NCI-H69 (cell line): ENCODE measurements at places on chromosomes 11 and 22.

- DNase-seq: peak; percentile 81
Observed at GRCh38 chr22:32265882-32266767, 11.0 kb upstream of the SLC5A4 start.

GRCh38 chr22:21952586-21953571 lies at the start of gene PPM1F:
TSS of gene PPM1F (minus strand) at chr22:21952848. CDS start at chr22:21946048, 6,800 bp downstream.
- DNase-seq: peak; percentile 87

DNA sequence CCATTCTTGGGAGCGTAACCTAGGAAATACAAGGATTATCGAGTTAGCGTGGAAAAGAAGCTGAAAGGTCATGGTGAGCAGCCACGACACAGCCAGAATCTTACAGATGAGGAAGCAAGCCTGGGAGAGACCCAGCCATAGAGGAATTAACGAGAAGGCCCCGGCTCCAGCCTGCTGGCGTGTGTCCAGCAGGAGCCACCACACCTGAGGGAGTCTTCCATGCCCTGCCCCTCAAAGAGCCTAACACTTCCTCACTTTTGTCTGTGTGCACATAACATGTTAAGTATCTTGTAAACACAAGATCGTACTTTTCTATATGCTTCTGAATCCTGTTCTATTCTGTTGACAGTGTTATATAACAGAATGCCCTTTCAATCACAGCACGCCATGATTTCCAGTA lies 18.1 kb downstream of the CECR2 start:
- DNase-seq: peak; percentile 61

DNA sequence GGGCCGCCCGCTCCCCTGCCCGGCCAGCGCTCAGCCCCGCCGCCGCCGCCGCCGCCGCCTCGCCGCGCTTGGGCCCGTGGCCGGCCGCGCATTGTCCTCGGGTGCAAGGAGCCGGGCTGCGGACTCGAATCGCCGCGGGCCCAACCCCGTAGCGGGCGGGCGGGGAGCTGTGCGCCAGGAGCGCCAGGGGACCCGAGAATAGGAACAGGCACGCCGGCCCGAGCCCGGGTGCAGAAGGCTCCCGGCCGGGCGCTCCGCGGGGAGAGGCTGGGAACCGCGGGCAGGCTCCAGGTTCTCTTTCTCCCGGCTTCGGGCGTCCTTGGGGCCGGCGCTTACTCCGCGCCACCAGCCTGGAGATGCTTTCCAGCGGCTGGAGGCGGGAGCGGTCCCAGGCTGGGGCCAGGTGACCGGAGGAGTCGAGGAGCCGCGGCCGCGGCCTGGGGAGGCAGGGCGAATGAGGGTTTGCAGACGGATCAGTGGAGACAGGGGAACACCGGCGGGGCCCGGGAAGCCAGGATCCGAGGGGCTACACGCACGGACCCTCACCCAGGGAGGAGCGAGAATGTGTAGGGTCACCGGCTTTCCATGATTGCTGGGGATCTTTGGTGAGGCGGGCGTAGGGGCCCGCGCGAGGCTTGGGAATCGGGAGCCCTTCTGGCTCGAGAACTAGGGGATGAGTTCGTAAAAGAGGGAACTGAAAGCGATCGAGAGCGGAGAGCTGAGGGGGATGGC lies 726 bp downstream of the PKNOX2 start:
- peak; percentile 68 for DNase-seq

DNA sequence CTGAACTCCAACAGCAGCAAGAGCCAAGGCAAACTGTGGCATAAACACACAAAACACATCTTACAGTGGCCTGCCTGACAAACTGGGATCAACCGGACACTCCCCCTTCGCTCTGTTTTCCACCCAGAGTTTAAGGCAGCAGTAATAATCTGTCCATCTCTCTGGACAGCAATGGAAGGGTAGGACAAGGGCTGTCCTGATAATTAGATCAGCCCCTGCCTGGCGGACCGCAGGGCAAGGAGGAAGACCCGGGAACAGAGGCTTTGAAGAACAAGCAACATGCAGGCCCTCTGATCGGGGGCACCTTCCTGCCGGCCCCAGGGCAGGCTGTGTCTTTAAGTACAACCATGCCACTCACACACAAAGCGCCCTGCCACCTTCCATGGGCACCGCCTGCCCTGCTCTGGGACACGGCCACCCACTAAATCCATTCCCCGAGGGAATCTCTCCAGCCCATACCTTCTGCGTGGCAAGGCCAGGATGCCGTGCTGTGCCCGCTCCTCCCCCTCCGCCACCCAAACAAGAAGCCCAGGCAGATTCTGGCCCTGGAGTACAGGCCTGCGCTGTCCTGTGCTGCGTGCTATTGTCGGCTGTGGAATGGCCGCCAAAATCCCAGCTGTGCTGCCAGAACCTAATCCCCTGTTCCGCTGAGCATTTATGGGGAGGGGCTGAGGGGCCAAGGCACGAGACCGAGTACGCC lies 38.8 kb downstream of the NUMA1 start:
- peak; percentile 90 for DNase-seq

- no peak for DNase-seq
Observed at GRCh38 chr11:131217313-131218310, 152.8 kb upstream of the NTM start.

DNA sequence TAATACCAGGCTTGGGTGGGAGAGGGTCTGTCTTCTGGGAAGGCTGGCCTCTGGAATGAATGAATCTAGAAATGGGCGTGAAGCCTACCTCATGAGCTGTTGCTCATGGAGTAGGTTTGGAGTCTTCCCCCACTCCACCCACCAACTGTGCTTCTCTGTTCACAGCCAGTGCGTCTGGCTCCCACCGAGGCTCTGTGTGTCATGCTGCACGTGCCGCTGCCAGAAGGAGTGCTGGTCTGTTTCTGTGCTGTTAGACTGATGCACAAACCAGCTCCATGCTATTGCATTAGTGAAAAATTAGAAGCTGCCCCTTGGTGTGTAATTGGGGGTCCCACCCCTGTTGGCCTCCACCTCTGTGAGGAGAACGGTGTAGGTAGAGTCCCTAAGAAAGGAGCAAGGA lies 132.3 kb upstream of the PARVA start:
- peak; percentile 71 for DNase-seq

DNA sequence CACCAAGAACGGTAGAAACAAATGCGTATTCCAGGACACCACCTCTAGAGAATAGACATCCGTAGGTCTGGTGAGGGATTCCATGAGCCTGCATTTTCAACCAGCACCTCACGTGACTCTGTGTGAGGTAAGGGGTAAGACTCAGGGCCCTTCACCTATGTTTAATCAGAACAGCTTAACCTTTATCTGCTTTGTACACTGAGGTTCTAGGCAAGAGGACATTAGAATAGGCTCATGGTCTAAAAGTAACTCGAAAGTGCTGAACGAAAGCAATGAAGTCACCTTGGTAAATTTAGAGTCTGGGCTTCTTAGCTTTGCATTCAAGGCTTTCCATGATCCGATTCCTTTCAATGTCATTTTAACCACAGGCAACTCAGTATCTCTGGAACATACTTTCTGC lies 270.5 kb upstream of the CADM1 start:
- DNase-seq: no peak

DNA sequence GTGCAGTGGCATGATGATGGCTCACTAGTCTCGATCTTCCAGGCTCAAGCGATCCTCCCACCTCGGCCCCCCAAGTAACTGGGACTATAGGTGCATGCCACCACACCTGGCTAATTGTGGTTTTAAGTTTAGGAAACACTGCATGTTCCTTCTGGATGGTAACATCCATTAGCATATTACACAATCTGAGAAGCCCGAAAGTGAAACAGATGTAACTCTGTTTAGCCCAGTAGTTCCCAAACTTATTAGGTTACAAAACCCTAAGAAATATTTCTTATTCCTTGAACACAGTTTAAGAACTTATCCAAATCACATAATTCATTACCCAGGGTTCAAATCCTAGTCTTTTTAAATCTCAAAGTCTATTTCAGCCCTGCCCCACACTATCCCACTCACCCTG lies 28.3 kb downstream of the POLDIP3 start:
- DNase-seq: no peak

- peak; percentile 54 for DNase-seq
Observed at GRCh38 chr22:37267135-37267587, 15.1 kb upstream of the CYTH4 start.
